ENCODE measurements at places on chromosomes 16 and 17.

GRCh38 chr16:87960852-87961251 is 9.6 kb downstream of the BANP start:
- DNase-seq = no peak

DNA sequence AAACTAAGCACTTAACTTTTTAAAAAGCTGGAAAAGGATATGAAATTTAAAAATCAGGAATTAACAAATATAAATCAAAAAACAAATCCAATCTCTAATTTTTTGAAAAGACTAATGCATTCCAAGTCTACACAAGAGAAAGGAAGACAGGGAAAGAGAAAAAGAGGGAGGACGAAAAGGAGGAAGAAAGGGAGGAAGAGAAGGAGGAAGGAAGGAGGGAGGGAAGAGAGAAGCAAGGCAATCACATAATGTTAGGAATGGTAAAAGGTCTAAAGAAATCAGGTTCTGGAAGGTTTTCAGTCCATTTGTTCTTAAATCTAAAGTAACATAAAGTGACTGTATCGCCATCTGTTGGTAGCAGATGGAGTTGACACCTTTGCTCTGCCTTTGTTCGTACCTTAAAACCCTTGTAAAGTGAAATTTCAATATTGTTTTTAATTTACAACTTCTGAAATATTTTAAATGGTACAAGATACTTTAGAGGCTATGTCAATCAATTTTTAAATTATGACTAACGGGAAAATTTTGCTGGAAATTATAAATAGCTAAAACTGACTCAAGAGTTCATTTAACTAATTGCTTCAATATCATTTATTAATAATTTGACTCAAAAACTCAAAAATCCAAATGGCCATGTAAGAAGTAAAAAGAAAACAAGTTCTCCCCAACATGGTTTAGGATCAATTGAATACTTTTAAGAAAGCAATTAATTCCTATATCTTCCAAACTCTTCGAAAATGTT is 20.4 kb upstream of the CDYL2 start:
- DNase-seq = no peak

- no peak for DNase-seq
Measured at GRCh38 chr17:53538129-53538617, 284.6 kb upstream of the KIF2B start.

- DNase-seq = peak; percentile 29
Measured at GRCh38 chr16:5228369-5228768, 130.8 kb upstream of the EEF2KMT start.

GRCh38 chr16:47734081-47734857 is 273.1 kb downstream of the PHKB start:
- DNase-seq = no peak

All from ELF-1 (cell line).